ENCODE measurements at places on chromosomes 3 and 15. TPM values are rescaled to one million over a fixed set of nuclear protein-coding genes. Genes with fewer than 3 reads are reported as not detected.

CCR1 gene
- 0.28 TPM for total RNA-seq

BTLA gene
- not detected for total RNA-seq

STRIT1 gene
- total RNA-seq: not detected

CFAP20DC gene
- total RNA-seq: 6.7 TPM

GRIP2 gene
- not detected for total RNA-seq

ROBO2 gene
- 0.39 TPM for total RNA-seq

GOLGA8J gene
- not detected for total RNA-seq

EPHB3 gene
- 15.7 TPM for total RNA-seq

OSTN gene
- not detected for total RNA-seq

MINAR1 gene
- 0.22 TPM for total RNA-seq

ZNF35 gene
- total RNA-seq: 5.4 TPM

STARD9 gene
- 2.4 TPM for total RNA-seq

DNA sequence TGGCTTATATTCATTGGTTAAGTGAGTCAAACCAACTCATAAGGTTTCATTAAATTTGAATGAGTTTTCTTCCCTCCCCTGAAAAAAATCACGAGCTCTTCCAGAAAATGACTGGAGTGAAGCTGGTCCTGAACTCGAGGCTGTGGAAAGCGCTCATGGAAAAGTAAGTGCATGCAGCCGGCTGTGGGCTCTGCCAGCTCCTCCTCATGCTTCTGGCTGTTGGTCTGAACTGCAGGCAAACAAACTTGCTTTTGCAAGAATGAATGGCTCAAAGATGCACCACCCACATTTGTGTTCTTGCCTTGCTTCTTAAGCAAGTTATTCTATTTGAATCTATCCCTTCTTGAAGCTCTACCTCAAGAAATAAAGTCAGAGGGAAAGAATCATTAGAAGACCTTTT, 6.2 kb downstream of the ETV5 start:
- H3K27me3 ChIP-seq: no peaks in the 10 kb centered on the region
- no peak for DNase-seq
- peaks cover 38% of the 10 kb centered on the region for H3K36me3 ChIP-seq
- H3K4me1 ChIP-seq: peaks cover 58% of the 10 kb centered on the region
- no peak overlapping the region for H3K27ac ChIP-seq

GRCh38 chr15:63212050-63213004, 22.9 kb downstream of the RAB8B start:
- DNase-seq: peak; percentile 20
- H3K4me1 ChIP-seq: peaks cover 43% of the 10 kb centered on the region
- no peaks in the 10 kb centered on the region for H3K27me3 ChIP-seq
- H3K4me3 ChIP-seq: peak overlapping the region; percentile 9
- H3K27ac ChIP-seq: peak overlapping the region; percentile 91
- H3K36me3 ChIP-seq: no peaks in the 10 kb centered on the region

DNA sequence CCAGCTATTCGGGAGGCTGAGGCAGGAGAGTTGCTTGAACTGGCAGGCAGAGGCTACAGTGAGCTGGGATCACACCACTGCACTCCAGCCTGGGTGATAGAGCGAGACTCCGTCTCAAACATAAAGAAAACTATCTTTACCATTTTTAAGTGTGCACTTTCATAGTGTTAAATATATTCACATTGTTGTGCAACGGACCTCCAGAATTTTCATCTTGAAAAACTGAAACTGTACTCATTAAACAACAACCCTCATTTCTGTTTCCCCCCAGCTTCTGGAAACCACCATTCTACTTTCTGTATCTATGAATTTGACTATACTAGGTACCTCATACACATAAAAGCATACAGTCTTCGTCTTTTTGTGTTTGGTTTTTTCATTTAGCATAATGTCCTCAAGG, 375.1 kb downstream of the SHQ1 start:
- no peaks in the 10 kb centered on the region for H3K36me3 ChIP-seq
- H3K4me3 ChIP-seq: no peak overlapping the region
- no peaks in the 10 kb centered on the region for H3K27me3 ChIP-seq
- H3K27ac ChIP-seq: no peak overlapping the region
- no peaks in the 10 kb centered on the region for H3K4me1 ChIP-seq

DNA sequence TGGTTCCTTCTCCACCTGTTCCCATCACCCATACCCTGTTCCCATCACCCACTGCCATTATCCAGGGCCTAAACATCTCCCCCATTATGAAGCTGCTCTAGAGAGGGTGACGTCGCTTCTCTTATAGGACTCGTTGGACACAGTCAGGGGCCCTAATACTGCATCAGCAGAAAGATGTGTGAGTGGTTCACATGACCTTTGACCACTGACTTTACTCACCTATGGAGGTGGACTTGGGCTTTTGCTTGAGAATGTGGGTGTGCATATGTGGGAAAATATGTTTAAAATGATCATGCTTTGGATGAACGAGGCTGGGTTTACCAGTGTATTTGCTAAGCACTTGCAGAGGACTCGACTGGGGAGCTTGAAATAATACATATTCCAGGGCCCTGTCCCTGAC, 26.8 kb downstream of the RBP2 start:
- no peak overlapping the region for H3K4me3 ChIP-seq
- no peak for DNase-seq
- H3K27ac ChIP-seq: no peak overlapping the region
- H3K27me3 ChIP-seq: no peaks in the 10 kb centered on the region

- no peak overlapping the region for H3K27ac ChIP-seq
- no peaks in the 10 kb centered on the region for H3K27me3 ChIP-seq
- DNase-seq: no peak
Measured at GRCh38 chr15:35958021-35958420, 412.1 kb upstream of the DPH6 start.

DNA sequence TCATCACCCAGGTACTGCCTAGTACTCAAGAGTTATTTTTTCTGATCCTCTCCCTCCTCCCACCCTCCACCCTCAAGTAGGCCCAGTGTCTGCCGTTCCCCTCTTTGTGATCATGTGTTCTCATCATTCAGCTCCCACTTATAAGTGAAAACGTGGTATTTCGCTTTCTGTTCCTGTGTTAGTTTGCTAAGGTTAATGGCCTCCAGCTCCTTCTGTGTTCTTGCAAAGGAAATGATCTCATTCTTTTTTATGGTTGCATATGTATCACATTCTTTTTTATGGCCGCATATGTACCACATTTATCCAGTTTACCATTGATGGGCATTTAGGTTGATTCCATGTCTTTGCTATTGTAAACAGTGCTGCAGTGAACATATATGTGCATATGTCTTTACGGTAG, 8.2 kb upstream of the GANC start:
- peaks cover 15% of the 10 kb centered on the region for H3K36me3 ChIP-seq
- no peak for DNase-seq
- no peaks in the 10 kb centered on the region for H3K4me1 ChIP-seq
- H3K4me3 ChIP-seq: no peak overlapping the region
- no peak overlapping the region for H3K27ac ChIP-seq
- no peaks in the 10 kb centered on the region for H3K27me3 ChIP-seq

GRCh38 chr15:34582461-34583371, 735 bp downstream of the GOLGA8B start:
- no peaks in the 10 kb centered on the region for H3K36me3 ChIP-seq
- H3K4me1 ChIP-seq: no peaks in the 10 kb centered on the region
- no peak for DNase-seq
- peak overlapping the region; percentile 68 for H3K4me3 ChIP-seq
- H3K27me3 ChIP-seq: no peaks in the 10 kb centered on the region

GRCh38 chr15:33179874-33180273, 14.6 kb downstream of the FMN1 start:
- H3K27ac ChIP-seq: no peak overlapping the region
- no peaks in the 10 kb centered on the region for H3K36me3 ChIP-seq
- no peaks in the 10 kb centered on the region for H3K27me3 ChIP-seq
- no peak for DNase-seq
- 0 out of 2 replicates have a peak, but pooled peaks cover 8% of the 10 kb centered on the region for H3K4me1 ChIP-seq
- H3K4me3 ChIP-seq: no peak overlapping the region

GRCh38 chr3:186097663-186098451, 11.0 kb downstream of the ETV5 start:
- no peaks in the 10 kb centered on the region for H3K27me3 ChIP-seq
- peak; percentile 93 for DNase-seq
- peak overlapping the region; percentile 53 for H3K27ac ChIP-seq
- H3K36me3 ChIP-seq: peaks cover 51% of the 10 kb centered on the region
- peak overlapping the region; percentile 52 for H3K4me3 ChIP-seq
- peaks cover 24% of the 10 kb centered on the region for H3K4me1 ChIP-seq

DNA sequence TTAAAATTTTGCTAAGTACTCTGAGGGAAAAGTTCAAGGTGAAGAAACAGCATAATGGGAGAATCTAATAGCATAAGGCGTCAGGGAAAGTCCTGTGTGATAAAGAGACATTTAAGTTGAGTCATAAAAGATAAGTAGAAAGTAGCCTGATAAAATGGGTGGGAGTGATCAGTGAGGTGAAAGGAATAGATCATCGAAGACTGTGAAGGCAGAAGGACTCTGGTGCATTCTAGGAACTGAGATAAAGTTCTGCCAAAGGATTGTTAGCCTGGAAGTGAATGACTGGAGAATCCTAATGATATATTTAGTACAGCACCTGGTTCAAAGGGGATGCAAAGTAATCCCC, 149.9 kb downstream of the CFAP20DC start:
- no peaks in the 10 kb centered on the region for H3K36me3 ChIP-seq
- no peak overlapping the region for H3K4me3 ChIP-seq
- H3K27me3 ChIP-seq: no peaks in the 10 kb centered on the region
- H3K27ac ChIP-seq: no peak overlapping the region
- DNase-seq: no peak

DNA sequence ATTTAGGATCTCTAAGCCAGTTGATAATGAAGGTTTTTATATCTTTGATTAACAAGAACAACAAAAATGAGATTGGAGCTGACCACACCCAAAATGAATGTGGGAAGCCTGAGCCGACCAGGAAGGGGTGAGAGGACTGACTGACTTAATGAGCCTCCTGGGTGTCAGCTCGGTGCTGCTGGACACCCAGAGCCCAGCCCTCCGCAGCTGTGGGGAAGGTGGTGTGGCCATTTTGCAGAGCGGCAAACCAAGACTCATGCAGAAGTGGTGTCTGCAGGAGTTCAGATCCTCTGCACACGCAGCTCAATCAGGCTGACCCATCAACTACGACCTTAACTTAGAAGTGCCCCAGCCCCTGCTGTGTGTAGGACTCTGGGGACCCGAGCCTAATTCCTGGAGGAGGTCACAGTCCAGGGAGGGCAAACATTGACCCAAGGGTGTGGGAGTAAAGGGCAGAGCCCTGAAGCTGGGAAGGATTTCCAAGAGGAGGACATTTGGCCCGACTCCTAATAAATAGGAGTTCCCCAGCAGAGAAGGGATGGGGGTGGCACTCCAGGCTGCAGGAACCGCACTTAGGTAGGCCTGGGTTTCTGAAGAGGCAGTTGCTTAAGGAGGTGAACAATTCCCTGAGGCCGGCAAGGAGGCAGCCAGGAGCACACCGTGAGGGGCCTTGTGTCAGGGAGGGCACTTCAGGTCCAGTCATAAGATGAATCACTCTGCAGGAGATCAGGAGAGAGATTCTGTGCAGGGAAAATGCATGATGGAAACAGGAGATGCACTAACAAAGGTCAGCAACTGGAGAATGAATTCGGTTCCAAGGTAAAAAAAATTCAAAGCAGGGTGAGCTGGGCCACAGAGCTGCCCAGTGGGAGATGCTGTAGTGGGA, 197.1 kb upstream of the TPM1 start:
- no peak overlapping the region for H3K4me3 ChIP-seq
- no peaks in the 10 kb centered on the region for H3K36me3 ChIP-seq
- peaks cover 44% of the 10 kb centered on the region for H3K4me1 ChIP-seq
- H3K27me3 ChIP-seq: no peaks in the 10 kb centered on the region
- DNase-seq: peak; percentile 71
- 0 out of 2 replicates have a peak overlapping the region, but pooled peaks have one; percentile 41 for H3K27ac ChIP-seq

- DNase-seq: no peak
- no peak overlapping the region for H3K27ac ChIP-seq
- no peaks in the 10 kb centered on the region for H3K27me3 ChIP-seq
- H3K4me1 ChIP-seq: peaks cover 17% of the 10 kb centered on the region
Measured at GRCh38 chr3:184183679-184184078, 2.3 kb upstream of the ABCF3 start.

DNA sequence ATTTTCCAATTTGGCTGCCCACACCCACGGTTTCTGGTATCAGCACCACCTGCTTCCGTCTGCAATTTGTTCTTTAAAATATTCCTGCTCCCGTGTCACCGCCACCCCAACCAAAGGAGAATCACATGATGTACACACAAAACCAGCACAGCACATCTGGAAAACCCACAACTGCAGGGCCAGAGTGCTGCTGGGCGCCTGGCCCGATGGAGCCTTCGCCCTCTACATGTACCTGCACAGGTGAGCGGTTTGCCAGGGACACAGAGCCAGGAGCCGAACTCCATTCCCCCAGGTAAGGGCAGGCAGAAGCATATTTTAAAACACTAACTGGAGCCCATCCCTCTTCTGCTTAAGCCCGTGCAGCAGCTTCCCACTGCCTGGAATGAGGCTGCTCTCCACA, 75.6 kb downstream of the ADAMTS17 start:
- H3K36me3 ChIP-seq: no peaks in the 10 kb centered on the region
- no peaks in the 10 kb centered on the region for H3K27me3 ChIP-seq
- H3K4me1 ChIP-seq: no peaks in the 10 kb centered on the region
- no peak overlapping the region for H3K4me3 ChIP-seq
- H3K27ac ChIP-seq: no peak overlapping the region

GRCh38 chr3:195820186-195820585, 8.5 kb upstream of the MUC4 start:
- peaks cover 79% of the 10 kb centered on the region for H3K4me1 ChIP-seq
- no peaks in the 10 kb centered on the region for H3K36me3 ChIP-seq
- peak overlapping the region; percentile 95 for H3K27ac ChIP-seq
- no peak for DNase-seq
- no peaks in the 10 kb centered on the region for H3K27me3 ChIP-seq
- H3K4me3 ChIP-seq: no peak overlapping the region

- DNase-seq: no peak
- H3K36me3 ChIP-seq: no peaks in the 10 kb centered on the region
Measured at GRCh38 chr3:17055374-17056276, 170.9 kb downstream of the PLCL2 start.

DNA sequence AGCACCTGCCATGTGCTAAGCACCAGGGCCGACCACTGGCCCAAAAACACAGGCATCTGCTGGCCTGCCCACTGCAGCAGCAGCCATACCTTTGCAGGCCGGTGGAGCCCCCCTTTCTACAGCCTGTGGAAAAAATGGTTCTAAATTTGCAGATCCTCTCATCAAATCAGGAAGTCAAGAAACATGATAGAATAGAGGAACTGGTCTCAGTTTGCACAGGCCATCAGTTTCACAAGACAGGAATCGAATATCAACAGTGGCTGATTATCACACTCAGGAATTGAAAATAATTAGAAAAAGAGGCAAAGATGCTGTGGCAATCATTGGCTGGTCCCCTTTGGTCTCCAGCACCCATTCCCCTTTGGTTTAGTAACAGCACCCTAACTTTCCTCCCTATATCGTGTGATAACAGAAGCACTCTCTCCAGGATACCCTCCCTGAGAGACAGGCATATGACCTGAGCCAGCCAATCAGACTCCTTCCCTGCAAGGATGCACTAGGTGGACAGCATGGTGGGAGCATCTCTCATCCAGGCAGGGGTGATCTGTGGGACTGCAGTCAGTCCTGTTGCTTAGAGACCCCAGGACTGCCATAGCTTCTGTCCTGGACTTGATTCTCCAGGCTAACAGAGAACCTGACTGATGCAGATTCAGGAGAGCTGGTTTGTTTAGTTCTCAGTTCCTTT, 3.5 kb upstream of the PAK6 start:
- no peak overlapping the region for H3K4me3 ChIP-seq
- no peak for DNase-seq
- peaks cover 41% of the 10 kb centered on the region for H3K4me1 ChIP-seq
- H3K27me3 ChIP-seq: no peaks in the 10 kb centered on the region
- 0 out of 2 replicates have a peak overlapping the region, but pooled peaks have one; percentile 49 for H3K27ac ChIP-seq
- H3K36me3 ChIP-seq: no peaks in the 10 kb centered on the region

- no peaks in the 10 kb centered on the region for H3K36me3 ChIP-seq
- H3K27me3 ChIP-seq: no peaks in the 10 kb centered on the region
- H3K4me3 ChIP-seq: no peak overlapping the region
Measured at GRCh38 chr3:14278265-14278798, 99.7 kb downstream of the LSM3 start.
